ENCODE measurements at places on chromosomes 3 and 15. TPM values are rescaled to one million over a fixed set of nuclear protein-coding genes. Genes with fewer than 3 reads are reported as not detected.

Gene SH2D7
- not detected for total RNA-seq

Gene POPDC2
- 205 TPM for total RNA-seq

Gene HRG
- total RNA-seq = not detected

Gene SEMA5B
- total RNA-seq = 0.08 TPM

Gene LMAN1L
- total RNA-seq = not detected

Gene ARPP21
- total RNA-seq = 336 TPM
